ENCODE measurements at places on chromosomes 11 and 22. TPM values are rescaled to one million over a fixed set of nuclear protein-coding genes. Genes with fewer than 3 reads are reported as not detected.

DNA sequence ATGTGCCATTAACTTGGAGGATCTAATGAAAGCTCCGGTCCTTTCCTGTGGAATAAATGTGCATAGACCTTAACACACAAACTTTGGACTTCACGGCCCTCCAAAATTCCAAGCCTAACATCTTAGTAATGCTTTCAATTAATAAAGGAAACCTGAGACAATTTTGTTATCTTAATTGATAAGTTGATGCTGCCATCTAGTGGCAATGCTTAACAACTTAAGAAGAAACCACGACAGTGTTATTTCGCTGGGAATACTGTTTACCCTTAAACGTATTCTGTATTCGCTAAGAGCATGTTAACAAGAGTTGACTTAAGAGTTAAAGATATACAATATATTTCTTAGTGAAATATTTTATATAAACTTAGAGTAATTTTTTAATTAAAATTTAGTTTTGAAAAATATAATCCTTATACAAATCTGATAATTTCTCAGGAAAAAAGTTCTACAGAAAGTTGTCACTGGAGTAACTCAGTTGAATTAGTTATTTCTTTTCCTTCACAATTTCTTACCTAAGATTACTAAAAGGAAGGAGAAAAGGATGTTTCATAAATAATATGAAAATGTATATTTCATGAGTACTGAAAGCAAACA lies 35.0 kb upstream of the OR9G4 start:
- peaks cover 1% of the 10 kb centered on the region for H3K36me3 ChIP-seq
- no peak for DNase-seq
- no peak overlapping the region for H3K4me3 ChIP-seq
- H3K27me3 ChIP-seq = no peaks in the 10 kb centered on the region
- peaks cover 1% of the 10 kb centered on the region for H3K4me1 ChIP-seq

DNA sequence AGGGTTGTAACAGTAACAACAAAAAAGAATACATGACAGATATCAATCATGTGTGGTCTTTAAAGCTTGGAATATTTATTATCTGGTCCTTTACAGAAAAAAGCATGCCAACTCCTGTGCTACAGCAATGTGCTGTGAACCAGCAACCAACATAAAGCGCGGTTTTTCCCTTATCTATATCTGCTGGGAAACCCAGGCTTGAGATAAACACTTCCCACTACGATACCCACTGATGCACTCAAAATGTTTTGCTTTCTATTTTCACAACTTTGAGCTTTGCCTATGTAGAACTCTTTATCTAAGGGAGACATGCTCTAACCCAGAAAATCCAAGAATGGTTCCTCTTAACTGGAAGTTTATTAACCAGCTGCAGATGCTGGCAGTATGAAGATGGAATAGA lies 19.0 kb downstream of the ZBED5 start:
- H3K27me3 ChIP-seq = peaks cover 4% of the 10 kb centered on the region
- H3K36me3 ChIP-seq = no peaks in the 10 kb centered on the region
- no peak overlapping the region for H3K4me3 ChIP-seq
- no peak for DNase-seq
- no peak overlapping the region for H3K27ac ChIP-seq

DNA sequence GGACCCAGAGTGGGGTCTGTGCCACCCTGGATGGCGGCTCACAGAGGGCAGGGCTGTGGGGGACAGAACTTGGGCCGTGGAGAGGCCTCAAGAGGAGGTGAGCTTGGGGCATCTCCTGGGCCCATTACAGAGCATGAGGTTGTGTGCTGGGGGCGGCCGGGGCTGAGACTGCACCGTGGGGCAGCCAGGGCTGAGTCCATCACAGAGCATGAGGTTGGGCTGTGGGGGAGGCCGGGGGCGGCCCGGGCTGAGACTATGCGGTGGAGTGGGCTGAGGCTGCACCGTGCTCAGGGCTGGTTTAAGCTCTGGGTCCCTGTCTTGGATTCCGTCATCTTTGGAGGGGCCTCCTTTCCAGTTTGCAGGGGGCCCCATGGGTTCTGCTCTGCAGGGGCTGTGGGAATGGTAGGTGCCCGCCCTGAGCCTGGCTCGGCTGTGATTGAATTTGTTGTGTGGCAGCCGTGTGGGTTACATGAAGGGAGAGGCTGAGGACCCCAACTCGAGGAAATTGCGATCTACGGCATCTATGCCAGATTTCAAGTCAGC lies 38.1 kb upstream of the MUC5AC start:
- no peak overlapping the region for H3K27ac ChIP-seq
- no peak for DNase-seq
- H3K36me3 ChIP-seq = no peaks in the 10 kb centered on the region

DNA sequence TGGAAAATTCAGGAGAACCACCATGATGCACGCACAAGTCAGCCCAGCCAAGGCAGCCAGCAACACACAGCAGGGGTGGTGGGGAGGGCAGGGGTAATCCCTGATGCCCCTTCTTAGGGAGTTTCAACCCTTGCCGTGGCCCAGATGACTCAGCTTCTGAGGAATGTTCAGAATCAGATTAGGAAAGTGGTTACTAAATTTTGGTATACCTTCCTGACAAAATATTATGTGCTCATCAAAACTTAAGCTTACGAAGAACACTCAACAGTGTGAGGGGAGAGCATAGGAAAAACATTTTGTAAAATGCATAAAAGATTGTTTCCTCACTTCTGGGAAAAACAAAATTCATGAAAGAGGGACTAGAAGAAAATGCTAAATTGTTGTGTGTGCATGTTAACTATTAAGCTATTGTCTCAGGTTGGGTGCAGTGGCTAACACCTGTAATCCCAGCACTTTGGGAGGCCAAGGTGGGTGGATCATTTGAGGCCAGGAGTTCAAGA lies 32.1 kb downstream of the SERPIND1 start:
- H3K4me3 ChIP-seq = no peak overlapping the region
- H3K36me3 ChIP-seq = peaks cover 20% of the 10 kb centered on the region
- H3K27ac ChIP-seq = no peak overlapping the region
- no peaks in the 10 kb centered on the region for H3K27me3 ChIP-seq
- no peak for DNase-seq

GRCh38 chr11:7651700-7652099 lies 21.6 kb downstream of the CYB5R2 start:
- H3K27me3 ChIP-seq = no peaks in the 10 kb centered on the region
- peaks cover 16% of the 10 kb centered on the region for H3K4me1 ChIP-seq
- peak overlapping the region; percentile 82 for H3K27ac ChIP-seq

DNA sequence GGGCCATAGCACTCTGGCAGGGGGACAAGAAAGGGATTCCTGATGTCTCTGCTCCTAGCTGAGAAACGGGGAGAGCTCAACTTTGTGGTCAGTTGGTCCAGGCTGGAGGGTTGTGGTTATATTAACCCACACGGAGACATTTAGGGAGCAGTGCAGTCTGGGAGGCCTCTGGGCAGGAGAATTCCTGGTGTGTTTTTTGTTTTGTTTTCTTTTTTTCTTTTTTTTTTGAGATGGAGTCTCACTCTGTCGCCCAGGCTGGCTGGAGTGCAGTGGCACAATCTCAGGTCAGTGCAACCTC lies 88.0 kb upstream of the SHISAL1 start:
- H3K4me1 ChIP-seq = no peaks in the 10 kb centered on the region
- peaks cover 23% of the 10 kb centered on the region for H3K27me3 ChIP-seq
- no peak overlapping the region for H3K27ac ChIP-seq
- H3K4me3 ChIP-seq = no peak overlapping the region
- no peak for DNase-seq

GRCh38 chr11:111444040-111444439 lies 65.0 kb upstream of the POU2AF1 start:
- no peak for DNase-seq
- no peaks in the 10 kb centered on the region for H3K36me3 ChIP-seq

DNA sequence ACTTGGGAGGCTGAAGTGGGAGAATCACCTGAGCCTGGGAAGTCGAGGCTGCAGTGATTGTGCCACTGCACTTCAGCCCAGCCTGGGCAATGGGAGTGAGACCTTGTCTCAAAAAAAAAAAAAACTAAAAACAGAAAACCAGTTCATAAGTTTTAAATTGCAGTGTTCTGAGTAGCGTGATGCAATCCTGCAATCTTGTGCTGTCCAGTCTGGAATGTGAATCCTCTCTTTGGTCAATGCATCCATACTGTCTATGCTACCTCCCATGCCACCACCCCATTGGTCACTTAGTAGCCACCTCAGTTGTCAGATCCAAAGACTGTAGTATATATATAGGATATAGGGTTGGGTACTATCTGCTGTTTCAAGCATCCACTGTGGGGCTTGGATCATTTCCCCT lies 11.1 kb downstream of the YAP1 start:
- H3K4me1 ChIP-seq = peaks cover 46% of the 10 kb centered on the region
- no peaks in the 10 kb centered on the region for H3K27me3 ChIP-seq
- DNase-seq = no peak
- H3K27ac ChIP-seq = peak overlapping the region; percentile 88
- peaks cover 36% of the 10 kb centered on the region for H3K36me3 ChIP-seq

- DNase-seq = no peak
- H3K27me3 ChIP-seq = peaks cover 75% of the 10 kb centered on the region
- H3K4me1 ChIP-seq = no peaks in the 10 kb centered on the region
- no peaks in the 10 kb centered on the region for H3K36me3 ChIP-seq
Observed at GRCh38 chr22:22714600-22715335, 70.4 kb downstream of the GGTLC2 start.

GRCh38 chr11:75836417-75836816 lies 21.4 kb downstream of the UVRAG start:
- no peak overlapping the region for H3K27ac ChIP-seq
- H3K36me3 ChIP-seq = peaks cover 7% of the 10 kb centered on the region
- peaks cover 17% of the 10 kb centered on the region for H3K4me1 ChIP-seq
- H3K27me3 ChIP-seq = no peaks in the 10 kb centered on the region

DNA sequence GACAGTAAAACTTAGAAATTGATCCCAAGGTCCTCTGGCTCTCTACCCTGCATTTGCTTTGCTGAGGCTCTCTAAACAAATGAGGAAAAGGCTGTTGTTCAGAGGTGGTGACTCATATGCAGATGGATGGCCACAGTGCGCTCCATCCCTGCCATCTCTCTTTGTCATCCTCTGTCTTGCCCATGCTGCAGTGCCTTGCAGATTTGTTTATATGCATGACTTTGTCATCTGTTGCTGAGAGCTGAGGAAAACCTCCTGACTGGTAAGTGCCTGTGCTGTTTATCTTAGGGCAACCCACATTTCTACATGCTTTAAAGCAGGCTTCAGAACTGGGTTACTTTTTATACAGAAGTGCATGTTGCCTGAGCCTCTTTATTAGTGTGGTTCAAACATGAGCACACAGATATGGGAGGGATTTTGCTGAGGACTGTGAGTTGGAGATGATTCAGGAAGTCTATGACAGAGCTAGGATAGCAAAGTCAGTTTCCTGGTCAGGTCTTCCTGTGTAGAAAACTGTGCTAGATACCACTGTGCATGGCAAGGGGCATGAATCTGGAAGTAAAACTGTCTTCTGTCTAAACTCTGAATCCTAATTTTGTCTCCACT lies 57.4 kb downstream of the JAM3 start:
- no peak for DNase-seq
- peaks cover 43% of the 10 kb centered on the region for H3K27me3 ChIP-seq
- peaks cover 5% of the 10 kb centered on the region for H3K36me3 ChIP-seq
- no peak overlapping the region for H3K4me3 ChIP-seq
- H3K27ac ChIP-seq = no peak overlapping the region
- peaks cover 6% of the 10 kb centered on the region for H3K4me1 ChIP-seq

GRCh38 chr22:37316405-37316804 lies 34.1 kb downstream of the CYTH4 start:
- H3K36me3 ChIP-seq = no peaks in the 10 kb centered on the region
- H3K4me1 ChIP-seq = peaks cover 11% of the 10 kb centered on the region
- peaks cover 19% of the 10 kb centered on the region for H3K27me3 ChIP-seq
- H3K4me3 ChIP-seq = no peak overlapping the region

DNA sequence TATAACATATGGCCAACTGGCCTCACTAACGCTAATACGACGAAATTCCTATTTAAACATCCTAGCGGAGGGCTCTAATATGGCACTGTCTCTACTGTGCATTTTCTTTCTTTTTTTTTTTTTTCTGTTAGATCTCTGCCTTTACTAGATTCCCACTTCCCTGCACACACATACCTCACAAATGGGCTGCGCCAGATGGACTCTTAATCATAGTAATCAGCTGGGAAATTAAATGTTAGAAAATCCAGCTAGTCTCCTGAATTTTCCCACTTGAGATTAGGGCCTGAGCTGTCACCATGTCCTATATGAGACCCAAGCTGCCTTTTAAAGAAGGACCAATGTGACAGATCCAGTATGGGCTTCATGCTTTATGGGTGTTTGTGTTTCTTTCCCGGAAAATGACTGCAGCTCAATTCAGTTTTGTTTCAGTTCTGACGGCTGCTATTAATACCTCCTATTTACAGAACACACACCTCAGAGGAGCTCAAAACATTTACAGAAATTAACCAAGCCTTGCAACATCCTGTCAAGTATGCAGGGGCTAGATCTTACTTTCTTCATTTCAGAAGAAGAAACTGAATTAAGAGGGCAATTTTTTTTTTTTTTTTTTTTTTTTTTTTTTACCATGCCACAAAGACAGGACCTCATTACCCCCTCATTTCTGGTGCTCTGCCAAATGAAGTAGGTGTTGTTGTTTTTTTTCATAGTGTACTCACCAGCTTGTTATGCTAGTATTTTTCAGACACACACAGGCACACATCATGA lies 49.8 kb upstream of the BLID start:
- H3K27ac ChIP-seq = no peak overlapping the region
- H3K4me1 ChIP-seq = no peaks in the 10 kb centered on the region
- DNase-seq = no peak
- no peaks in the 10 kb centered on the region for H3K27me3 ChIP-seq

DNA sequence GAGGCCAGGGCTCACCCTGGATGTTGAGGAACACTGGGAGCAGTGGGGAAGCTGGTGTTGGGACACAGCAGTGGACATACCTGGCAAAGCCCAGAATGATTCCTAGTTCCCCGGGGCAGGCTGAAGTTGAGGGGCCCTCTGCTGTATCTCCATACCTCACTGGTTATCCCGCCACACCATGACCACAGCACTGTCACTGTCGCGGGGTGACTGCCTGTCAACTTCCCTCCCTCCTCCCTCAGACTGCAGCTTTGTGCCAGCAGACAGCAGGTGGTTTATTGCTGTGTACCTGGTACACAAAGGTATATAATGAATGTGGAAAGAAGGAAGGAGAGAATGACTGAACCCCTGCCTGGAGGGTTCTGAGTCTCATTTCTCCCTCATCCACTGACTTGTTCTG lies 318.7 kb downstream of the TMEM135 start:
- no peaks in the 10 kb centered on the region for H3K36me3 ChIP-seq
- DNase-seq = no peak
- peaks cover 18% of the 10 kb centered on the region for H3K27me3 ChIP-seq
- H3K27ac ChIP-seq = no peak overlapping the region
- no peaks in the 10 kb centered on the region for H3K4me1 ChIP-seq

GRCh38 chr11:121086866-121087265 lies 14.2 kb upstream of the TECTA start:
- H3K4me1 ChIP-seq = peaks cover 11% of the 10 kb centered on the region
- no peak overlapping the region for H3K4me3 ChIP-seq
- H3K27ac ChIP-seq = no peak overlapping the region
- no peaks in the 10 kb centered on the region for H3K27me3 ChIP-seq

Gene TREH
- total RNA-seq = not detected

Gene RELT
- total RNA-seq = 5.7 TPM

Gene FOSL1
- total RNA-seq = 1.7 TPM

Gene CBX7
- total RNA-seq = 7.7 TPM

Gene SLC5A12
- total RNA-seq = 3.9 TPM

Gene CNGA4
- 2.0 TPM for total RNA-seq

Gene NCR3LG1
- 1.3 TPM for total RNA-seq

Gene GUCY1A2
- 38.5 TPM for total RNA-seq
